ENCODE measurements at places on chromosomes 7 and 10. TPM values are rescaled to one million over a fixed set of nuclear protein-coding genes. Genes with fewer than 3 reads are reported as not detected.

DNA sequence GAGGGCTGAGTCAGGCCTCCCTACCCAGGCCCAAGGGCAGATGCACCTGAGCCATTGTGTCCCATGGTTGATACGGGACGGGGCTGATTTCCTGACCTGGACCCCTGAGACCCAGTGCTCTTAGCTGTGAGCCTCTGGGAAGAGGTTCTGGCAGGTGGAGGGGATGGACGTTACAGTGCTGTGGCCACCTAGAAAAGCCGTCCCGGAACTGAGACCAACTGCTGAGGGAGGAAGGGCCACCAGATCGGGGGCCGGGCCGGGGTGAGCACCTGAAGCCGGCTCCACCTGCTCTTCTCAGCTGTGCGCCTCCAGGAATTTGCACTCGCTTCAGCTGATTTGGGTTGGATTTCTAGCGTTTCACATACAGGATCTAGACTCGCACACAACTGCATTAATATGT lies 35.4 kb downstream of the CHST12 start:
- no peak overlapping the region for H3K4me3 ChIP-seq
- no peak for DNase-seq
- peaks cover 3% of the 10 kb centered on the region for H3K4me1 ChIP-seq
- H3K27me3 ChIP-seq: no peaks in the 10 kb centered on the region
- no peak overlapping the region for H3K27ac ChIP-seq
- H3K36me3 ChIP-seq: peaks cover 3% of the 10 kb centered on the region

BHLHA15 gene
- polyA plus RNA-seq: 0.10 TPM

UPK3B gene
- polyA plus RNA-seq: not detected

GRCh38 chr7:101457001-101457750 lies 94.5 kb downstream of the COL26A1 start:
- H3K4me3 ChIP-seq: no peak overlapping the region
- DNase-seq: no peak
- no peaks in the 10 kb centered on the region for H3K27me3 ChIP-seq
- H3K36me3 ChIP-seq: no peaks in the 10 kb centered on the region

- no peaks in the 10 kb centered on the region for H3K27me3 ChIP-seq
- H3K36me3 ChIP-seq: no peaks in the 10 kb centered on the region
- DNase-seq: no peak
- peaks cover 20% of the 10 kb centered on the region for H3K4me1 ChIP-seq
- H3K4me3 ChIP-seq: no peak overlapping the region
These were observed 40.9 kb downstream of the CCNY start for GRCh38 chr10:35377050-35377728.

DNA sequence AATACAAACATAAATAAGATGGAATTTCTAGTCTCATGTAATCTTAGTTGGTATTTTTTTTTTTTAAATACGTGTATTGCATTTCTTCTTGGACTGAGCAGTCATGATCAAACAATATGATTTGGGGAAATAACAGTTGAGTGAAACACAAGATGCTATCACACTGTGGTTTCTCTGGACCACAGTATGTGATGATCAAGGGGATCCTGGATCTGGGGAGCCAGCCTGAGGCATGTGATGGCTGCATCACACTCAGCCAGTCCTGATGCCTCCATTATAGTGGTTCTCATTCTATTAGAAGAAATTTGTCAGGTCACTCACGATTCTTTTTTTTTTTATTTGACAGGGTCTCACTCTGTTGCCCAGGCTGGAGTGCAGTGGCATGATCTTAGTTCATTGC lies 495.9 kb upstream of the POT1 start:
- H3K4me1 ChIP-seq: no peaks in the 10 kb centered on the region
- no peak overlapping the region for H3K4me3 ChIP-seq
- no peaks in the 10 kb centered on the region for H3K27me3 ChIP-seq

GRCh38 chr7:53603461-53603860 lies 568.0 kb downstream of the POM121L12 start:
- H3K4me1 ChIP-seq: no peaks in the 10 kb centered on the region
- no peak for DNase-seq
- H3K36me3 ChIP-seq: no peaks in the 10 kb centered on the region
- H3K27me3 ChIP-seq: no peaks in the 10 kb centered on the region
- no peak overlapping the region for H3K27ac ChIP-seq

DPP6 gene
- polyA plus RNA-seq: 0.10 TPM

DNA sequence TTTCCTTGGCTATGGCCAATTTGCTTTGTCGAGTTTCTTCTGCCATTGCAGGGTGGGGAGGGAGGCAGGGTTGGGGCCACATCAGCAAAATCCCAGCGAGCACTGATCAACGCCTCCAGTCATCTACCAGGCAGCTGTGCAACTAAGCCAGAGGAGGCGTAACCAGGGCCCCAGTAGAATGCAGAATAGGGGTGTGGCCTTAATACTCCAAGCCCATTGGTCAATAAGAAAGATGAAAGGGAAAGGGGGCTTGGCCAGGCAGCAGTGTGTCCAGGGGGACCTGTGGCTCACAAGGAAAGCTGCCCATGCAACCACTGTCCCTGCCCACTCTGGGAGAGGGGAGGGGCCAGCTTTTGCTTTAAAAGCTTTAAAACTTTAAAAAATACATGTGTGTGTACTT lies 21.5 kb upstream of the GGCT start:
- no peak overlapping the region for H3K27ac ChIP-seq
- no peak for DNase-seq
- H3K4me3 ChIP-seq: no peak overlapping the region
- H3K36me3 ChIP-seq: no peaks in the 10 kb centered on the region

AOAH gene
- not detected for polyA plus RNA-seq
